ENCODE measurements at places on chromosomes 1 and 21.
A peak's percentile ranks its signal among the peaks of the same experiment; 100 is the strongest.

- DNase-seq = no peak
Measured at GRCh38 chr21:32626621-32627196, 14.5 kb upstream of the CFAP298 start.

- DNase-seq = no peak
Measured at GRCh38 chr1:228178737-228179684, 13.4 kb downstream of the IBA57 start.

GRCh38 chr1:155776414-155776813, 80.6 kb downstream of the GON4L start:
- peak; percentile 27 for DNase-seq

GRCh38 chr1:156926175-156926574, 5.7 kb downstream of the LRRC71 start:
- peak; percentile 70 for DNase-seq

GRCh38 chr1:22741118-22741517, 30.5 kb downstream of the EPHB2 start:
- no peak for DNase-seq
